IPS-NIHi11 (cell line): ENCODE measurements at places on chromosomes 7 and 10.

DNA sequence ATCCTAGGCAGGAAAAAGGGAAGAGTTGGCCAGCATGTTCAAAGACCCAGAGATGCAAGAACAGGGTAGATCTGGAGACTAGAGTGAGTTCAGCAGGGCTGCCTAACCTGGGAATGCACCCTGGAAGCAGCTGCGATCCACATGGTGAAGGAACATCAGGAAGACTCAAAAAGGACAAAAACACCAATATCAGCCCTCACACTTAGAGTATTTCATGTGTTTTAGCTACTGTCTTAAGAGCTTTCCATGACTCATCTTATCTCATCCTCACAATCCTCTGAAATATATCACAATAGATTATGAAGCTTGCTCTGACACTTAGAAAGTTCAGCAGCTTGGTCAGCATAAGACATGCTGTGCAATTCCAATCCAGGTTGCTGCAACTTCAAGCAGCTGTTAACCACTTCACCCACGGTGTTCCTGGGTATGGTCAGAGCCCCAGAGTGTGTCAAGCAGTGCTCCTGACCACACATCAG, 380.9 kb downstream of the PARD3 start:
- no peak for DNase-seq

DNA sequence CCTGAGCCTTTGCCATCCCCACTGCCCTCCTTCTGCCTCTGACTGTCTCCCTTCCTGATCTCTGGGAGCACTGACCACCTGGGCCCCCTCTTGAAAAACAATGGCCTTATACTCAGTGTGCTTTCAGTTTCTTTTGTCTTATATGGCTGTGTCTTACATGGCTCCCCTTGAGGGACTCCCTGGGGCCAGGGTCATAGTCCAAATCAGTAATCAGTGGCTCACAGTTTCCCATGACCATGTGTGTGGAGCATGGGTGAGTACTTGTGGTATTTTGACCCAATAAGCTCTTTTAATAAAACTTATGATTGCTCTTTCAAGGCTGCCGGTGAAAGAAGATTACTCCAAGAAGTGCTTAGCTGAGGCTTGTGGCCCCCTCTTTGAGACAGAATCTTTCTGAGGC, 62.4 kb upstream of the PCBD1 start:
- DNase-seq: no peak

DNA sequence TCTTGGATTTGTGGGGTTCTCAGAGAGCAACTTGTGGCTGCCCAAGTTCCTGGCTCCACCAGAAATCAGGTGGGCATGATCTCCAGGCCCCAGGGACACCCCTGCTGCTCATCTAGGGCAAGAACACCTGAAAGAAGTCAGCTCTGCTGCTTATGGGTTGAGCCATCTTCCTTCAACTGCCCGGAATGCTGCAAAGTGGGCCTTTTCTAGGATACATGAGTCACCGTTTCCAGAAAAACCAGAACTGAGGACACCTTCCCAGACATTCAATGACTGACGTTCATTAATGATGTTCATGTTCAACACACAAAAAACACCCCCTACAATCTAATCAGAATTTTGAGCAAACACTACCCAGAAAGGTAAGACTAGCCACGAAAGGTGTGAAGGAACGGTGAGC, 98.0 kb downstream of the MAD1L1 start:
- DNase-seq: no peak

DNA sequence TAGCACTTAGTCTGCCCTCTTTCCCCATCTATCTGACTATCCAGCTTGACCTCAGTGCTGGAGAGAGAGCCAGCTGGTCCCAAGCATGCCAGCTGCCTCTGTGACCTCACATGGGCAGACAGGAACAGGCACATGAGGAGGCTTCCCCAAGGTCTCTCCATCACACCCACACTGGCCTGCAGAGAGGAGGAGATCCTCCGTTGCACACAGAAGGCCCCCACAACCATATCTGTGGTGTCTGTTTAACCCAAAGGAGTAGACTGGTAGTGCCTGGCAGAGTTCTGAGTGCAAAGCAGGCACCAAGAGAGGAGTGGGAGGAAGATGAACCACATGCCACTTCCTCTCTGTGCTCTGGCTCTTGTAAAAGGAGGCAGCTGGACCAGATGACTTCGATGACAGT, 4.8 kb upstream of the ANK3 start:
- DNase-seq: no peak

- no peak for DNase-seq
Observed at GRCh38 chr7:23474829-23475575, 4.7 kb upstream of the IGF2BP3 start.

DNA sequence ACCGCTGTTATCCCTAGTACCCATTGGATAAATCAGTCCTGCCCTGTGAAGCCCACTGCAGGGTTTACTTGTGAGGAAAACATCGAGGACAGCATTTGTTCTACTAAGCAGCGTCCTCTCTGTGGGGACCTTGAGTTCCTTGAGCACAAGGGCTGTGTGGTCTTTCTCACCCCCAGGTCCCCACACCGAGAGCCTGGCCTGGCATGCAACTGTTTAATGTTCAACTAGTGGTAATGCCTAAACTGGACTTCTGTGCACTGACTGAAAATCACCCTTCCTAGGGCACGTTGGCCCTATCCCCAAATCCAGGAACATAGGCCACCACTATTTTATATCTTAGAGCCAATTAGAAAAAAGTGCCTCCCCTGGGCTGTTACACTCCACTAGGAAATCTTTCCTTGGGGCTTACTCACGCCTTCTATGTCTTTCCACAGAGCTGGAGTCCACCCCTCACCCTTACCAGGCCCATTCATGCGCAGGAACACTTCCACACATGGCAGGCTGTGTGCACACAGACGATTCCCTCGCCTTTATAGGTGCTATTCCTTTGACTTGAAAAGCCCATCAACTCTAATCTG, 1.7 kb upstream of the TMEM213 start:
- no peak for DNase-seq

GRCh38 chr7:112410092-112410491, 40.2 kb upstream of the IFRD1 start:
- no peak for DNase-seq

GRCh38 chr7:158728911-158729645, 24.5 kb upstream of the NCAPG2 start:
- no peak for DNase-seq

DNA sequence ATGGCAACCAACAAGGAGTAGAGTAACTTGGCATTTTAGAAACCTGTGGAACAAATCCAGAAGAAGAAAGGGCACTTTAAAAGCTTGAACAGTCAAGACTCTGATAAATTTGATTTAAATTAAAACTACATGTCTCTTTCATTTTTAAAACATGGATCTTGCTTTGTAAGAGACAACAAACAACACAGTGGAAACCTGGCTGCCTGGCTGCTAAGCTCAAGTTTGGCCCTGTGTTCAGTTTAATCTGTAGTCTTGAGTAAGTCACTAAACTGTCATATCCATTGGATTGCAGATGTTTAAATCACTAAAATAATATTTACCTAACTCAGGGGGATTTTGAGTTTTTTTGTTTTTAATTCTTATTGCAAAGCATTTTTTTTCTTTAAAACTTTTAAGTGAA, 374.9 kb upstream of the SEMA3D start:
- DNase-seq: no peak

GRCh38 chr7:100418930-100419659, 9.4 kb downstream of the ZCWPW1 start:
- no peak for DNase-seq

GRCh38 chr7:116591202-116592040, 66.6 kb downstream of the CAV1 start:
- DNase-seq: no peak

DNA sequence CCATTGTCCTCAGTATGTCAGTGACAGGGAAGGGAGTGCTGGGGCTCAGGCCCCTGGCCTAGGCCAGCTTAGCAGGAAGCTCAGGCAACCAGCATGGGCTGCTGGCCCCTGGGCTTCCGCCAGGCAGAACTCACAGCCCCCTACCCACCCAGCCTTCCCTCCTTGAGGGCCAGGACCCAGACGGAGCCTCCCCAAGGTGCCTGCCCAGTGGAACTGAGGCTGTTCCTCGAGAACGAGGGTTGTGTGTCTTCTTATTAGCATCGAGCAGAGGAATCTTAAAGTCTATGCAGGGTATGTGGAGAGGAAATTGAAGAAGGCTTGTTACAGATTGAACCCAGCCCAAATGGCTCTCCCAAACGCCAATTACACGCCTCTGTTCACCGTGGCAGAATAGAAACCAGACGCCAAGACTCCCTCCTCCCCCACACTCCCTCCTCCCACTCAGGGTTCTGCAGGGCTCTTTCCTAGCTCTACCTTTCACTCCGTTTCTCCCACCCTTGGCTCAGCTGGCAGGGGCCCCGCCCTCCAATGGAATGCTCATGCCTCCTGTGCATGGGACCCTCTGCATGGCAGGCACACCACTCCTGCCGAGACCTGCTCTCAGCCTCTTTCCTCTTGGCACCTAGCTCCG, 134.4 kb downstream of the ZMIZ1 start:
- no peak for DNase-seq

- no peak for DNase-seq
Observed at GRCh38 chr10:878333-878759, 53.2 kb downstream of the LARP4B start.

DNA sequence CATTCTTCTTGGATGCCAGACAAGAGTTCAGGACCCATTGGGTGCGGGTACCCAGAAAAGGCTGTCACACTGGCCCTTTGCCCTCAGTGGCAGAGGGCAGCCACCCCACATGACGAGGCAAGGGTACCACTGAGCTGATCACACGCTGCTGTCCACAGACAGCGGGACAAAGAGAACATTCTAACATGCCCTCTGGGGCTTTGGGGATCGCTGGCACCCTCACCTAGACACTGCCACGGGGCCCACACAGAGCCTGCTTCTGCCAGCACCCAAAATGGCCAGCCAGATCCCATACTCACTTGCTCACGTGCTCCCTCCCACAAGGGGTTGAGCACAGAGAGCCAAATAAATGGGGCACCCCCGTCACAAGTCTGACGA, 16.7 kb upstream of the SPOCK2 start:
- no peak for DNase-seq

DNA sequence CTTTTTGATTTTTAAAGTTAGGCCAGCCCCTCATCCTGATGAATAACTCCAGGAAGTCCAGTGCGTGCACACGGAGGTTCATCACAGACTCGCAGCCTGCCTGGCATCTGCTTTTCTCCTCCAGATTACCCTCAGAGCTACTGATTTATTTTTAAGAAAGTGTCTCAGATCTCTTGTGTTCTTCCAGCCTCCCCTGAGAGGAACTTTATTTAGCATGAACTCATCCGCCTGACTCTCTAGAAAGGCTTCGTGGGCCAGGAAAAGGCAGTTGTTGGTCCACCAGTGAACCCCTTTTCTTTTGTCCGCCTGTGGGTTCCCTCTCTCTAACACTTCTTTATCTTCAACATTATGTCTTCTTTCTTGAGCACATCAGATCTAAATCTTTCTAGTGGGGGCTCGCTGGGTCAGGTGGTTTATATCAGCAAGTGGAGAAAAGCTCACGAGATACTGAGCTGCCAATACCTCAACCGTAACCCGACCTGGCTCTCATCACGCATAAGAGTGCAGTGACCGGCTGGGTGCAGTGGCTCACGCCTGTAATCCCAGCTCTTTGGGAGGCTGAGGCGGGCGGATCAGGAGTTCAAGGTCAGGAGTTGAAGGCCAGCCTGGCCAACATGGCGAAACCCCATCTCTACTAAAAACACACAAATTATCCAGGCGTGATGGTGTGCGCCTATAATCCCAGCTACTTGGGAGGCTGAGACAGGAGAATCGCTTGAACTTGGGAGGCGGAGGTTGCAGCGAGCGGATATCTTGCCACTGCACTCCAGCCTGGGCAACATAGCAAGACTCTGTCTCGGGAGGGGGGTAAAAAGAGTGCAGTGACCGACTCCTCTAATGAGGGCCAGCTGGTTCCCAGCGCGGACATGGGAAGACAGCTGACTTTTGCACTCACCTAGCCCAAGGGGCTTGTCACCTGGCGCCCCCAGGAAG, 162.3 kb downstream of the CCDC3 start:
- no peak for DNase-seq

DNA sequence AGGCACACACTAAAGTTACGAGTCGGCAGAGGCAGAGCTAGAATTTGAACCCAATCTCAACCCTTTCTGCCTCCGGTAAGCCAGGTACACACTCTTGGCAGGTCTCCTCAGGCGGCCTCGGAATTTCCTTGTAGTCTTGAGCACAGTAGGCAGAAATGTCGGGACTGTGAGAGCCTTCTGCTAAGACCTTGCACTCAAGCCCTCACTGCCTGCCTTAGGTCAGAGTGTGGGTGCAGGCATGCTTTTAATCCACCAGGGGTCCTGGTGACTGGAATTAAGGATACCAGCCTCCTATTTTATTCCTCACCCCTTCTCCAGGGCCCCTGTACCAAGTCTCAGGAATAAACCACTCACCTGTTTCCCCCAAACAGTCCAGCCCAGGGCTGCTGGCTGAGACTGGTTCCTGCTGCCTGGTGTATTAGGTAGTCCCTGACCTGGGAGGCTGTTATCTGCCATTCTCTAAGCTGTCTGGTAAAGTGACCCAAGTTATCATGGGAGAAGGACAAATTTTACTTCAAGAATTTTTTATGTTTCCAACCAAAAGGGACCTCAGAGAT, 855 bp downstream of the ATP6V1F start:
- peak; percentile 65 for DNase-seq

- DNase-seq: no peak
Observed at GRCh38 chr10:87816898-87817608, 973 bp downstream of the ATAD1 start.

DNA sequence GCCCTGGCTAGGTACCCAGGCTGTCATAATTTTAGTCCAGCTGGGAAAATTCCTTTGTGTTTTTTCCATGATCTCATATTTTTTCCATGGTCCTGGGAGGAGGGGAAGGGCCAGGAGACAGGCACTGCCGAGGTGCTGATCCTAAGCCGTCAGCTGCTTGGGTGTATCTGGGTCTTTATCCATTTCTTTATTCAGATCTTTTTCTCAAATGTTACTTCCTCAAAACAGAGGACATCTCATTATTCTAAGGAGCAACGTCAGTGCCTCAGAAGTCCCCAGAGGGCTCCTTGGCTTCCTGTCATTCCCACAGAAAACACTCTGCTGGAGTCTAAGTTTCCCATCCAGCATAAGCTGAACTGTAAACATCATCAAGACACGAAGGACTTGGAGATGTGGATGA, 2.8 kb upstream of the OR6V1 start:
- DNase-seq: no peak

DNA sequence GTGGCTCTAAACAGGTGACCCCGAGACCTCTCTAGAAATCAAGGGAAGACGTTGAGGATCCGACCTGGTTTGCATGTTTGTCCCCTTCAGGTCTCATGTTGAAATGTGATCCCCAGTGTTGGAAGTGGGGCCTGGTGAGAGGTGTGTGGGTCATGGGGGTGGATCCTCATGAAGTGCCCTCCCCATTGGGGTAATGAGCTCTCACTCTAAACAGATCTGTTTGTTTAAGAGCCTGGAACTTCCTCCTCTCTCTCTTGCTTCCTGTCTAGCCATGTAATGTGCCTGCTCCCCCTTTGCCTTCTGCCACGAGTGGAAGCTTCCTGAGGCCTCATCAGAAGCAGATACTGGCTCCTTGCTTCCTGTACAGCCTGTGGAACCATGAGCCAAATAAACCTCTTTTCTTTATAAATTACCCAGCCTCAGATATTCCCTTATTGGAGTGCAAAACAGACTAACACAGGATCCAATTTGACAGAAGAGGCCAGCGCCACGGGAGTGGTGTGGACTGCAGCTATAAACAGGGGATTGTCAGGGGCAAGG, 10.8 kb upstream of the POLM start:
- no peak for DNase-seq
